ENCODE measurements at places on chromosomes 6 and 20.

DNA sequence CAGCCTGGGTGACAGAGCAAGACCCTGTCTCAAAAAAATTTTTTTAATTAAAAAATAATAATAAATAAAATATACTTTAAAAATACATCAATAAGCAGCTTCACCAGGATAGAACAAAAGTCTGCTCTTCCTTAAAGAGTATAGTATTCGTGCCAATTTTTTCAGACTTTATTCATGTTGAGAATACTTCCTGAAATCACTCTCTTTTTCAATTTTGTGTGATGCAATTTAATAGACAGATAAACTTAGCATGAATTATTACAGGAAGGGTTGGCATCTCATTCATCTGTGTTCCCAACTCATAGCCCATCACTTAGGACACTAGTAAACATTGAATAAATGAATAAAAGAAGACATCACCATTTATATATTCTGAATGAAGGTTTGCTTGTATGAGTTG is 52.4 kb downstream of the IPCEF1 start:
- no peak for DNase-seq

DNA sequence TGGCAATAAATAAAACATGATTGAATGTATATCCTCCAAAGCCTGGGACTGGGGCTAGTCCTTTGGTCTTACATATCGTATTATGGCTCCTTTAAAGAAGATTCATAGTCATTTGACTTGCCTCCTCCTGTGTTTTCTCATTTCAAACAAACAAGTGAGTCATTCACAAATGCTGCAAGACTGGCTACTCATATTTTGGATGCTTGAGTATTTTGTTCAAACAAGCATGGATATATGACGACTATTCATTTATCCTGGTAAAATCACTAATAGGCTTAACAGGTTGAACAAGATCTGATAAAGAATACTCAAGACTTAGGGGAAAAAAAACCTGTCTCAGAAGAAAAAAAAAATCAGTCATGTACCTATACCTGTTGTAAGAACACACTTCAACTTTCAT is 111.1 kb upstream of the CCDC28A start:
- no peak for DNase-seq

DNA sequence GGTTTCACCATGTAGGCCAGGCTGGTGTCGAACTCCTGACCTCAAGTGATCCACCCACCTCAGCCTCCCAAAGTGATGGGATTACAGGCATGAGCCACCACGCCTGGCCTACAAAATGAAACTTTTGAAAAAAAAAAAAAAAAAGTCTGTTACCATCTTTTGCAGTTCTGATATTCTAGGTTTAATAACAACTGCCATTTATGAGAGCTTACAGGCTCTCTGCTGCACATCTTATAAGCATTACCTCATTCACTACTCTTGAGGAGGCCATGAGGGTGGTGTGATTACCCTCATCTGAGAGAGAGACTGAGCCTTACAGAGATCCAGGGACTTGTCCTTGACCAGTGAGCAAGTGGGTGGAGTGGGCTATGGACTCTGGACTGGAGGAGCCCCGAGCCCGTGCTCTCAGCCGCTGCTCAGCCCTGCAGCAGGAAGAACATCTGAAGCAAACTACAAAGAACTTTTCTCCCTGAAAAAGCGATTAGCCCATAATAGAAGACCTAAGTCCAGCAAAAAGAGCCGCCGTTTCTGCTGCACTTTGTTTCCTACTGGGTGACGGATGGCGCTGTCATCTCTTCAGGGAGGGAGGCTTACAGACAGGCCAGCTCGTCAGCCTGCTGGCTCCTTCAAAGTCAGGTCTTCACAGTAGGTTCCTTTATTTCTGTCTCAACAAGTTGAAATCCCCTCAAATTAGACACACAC is 119.8 kb upstream of the AKAP12 start:
- no peak for DNase-seq

GRCh38 chr6:81666481-81666880 is 86.0 kb downstream of the TENT5A start:
- no peak for DNase-seq

GRCh38 chr6:119379809-119380208 is 30.2 kb upstream of the MAN1A1 start:
- DNase-seq = no peak

GRCh38 chr6:108568551-108569305 is 8.0 kb downstream of the FOXO3 start:
- no peak for DNase-seq

GRCh38 chr6:23754197-23754596 is 371.8 kb upstream of the NRSN1 start:
- no peak for DNase-seq

DNA sequence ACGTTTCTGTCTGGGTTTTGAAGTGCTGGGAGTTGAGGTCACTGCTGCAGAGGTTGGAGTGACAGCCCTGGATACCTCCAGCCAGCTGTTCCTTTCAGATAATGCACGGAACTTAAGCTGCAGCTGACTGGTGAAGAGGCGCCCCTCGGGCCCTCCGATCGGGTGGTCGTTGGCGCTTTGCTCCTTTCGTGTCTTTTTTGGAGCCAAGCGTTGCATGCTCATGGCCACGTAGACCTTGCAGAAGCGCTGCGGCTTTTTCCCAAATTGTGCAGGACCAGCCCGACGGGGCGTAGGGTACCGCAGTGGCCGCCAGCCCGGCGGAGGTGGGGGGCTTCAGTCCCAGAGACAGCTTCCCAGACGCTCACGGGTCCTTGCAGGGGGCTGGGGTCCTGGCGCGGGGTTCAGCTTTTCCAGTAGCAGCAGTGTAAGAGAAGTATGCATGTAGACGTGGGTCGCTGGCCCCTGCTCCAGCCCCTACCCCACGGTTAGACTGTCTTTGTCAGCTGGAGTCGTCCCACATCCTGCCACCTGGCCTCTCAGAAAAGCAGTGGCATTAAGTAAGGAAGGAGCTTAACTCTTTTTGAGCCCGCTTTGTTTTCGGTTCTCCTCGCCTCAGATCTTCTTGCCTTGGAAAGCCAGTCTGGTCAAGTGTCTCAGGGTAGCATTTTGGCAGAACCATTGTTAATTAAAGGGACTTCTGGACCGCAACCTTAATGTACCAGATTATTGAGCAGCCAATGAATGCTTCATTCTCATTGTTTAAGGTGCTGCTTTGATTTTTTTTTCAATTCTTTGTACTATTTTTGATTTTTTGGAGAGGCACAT is 838 bp downstream of the TNFAIP3 start:
- no peak for DNase-seq

DNA sequence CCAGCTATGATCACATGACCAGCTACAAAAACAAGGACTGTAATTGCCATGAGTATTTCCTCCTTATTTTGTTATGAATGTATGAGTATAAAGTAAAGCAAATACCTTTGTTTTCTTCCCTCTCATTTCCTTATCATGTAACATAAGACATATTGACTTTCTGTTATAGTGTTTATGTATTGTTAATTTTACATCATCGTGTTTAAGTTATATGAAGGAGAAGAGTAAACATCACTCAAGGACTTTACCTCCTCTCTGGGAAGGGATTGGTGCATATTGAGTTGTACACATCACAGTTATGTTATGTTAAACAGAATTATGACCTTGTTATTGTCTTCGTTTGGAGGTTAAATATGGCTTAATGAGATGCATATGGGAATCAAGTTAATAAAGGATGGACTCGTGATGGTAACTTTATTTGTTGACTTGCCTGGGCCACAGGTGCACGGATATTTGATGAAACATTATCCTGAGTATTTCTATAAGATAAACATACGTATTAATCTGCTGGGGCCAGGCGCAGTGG is 57.3 kb upstream of the CNKSR3 start:
- no peak for DNase-seq

GRCh38 chr6:125354649-125355048 is 52.9 kb upstream of the HDDC2 start:
- DNase-seq = no peak

DNA sequence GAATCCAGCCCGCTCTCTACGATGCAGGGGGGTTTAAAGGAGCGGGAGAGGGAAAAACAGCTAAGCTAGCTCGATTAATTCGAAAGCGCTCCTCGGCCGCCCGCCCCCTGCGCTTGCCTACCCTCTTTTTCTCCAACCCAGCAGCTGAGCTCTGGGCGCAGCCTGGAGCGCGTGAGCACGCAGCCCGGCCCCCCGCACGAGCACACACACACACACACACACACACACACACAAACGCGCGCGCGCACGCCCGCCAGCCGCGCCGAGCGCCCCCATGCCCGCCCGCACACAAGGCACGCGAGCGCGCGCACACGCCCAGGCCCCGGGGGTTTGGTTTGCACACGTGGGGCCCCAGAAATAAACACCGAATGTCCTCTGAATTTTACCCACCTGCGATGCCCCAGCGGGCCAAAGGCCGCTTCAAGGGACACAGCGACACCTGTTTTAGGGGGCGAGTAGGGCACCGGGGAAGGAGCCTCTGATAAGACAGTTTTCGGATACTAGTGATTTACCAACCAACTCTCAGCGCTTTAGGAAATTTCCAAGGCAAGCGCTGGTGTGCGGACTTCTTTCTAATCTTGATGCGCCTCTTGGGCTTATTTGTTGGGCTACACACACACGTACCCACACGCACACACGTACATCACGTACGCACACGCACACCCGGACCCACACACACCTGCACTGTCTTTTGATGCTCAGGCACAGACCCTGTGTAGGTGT is 802 bp upstream of the NRN1 start:
- peak; percentile 67 for DNase-seq

DNA sequence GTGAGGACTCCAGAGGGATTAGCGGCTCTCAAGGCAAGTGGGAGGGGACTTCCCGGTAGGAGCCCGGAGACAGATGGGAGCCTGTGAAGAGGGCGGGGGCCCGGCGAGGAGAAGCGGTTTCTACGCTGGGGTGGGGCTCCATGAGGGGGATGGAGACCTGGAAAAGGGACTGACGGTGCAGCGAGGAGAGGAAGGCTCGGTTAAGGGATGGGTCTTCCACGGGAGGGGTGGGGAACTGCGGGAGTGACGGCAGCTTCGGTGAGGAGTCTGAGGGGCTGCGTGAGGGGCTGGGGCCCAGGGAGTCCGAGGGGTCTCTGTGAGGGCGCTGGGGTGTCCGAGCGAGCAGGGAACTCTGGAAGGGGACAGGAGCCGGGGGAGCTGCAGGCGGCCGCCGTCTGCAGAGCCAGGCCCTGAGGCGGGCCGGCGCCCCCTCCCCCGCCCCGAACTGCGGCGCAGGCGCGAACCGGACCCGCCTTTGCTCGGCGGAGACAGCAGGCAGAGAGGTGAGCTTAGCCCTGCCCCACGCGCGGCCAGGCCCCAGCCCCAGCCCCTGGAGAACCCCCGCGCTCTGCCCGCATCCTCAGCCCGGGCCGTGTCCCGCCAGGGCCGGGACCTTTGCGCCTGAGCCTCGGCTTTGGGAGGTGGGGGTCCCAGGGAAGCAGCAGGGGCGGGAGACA is at the start of gene NRSN2:
TSS of gene NRSN2 (plus strand) at position 472 of the 677 bp plus-strand sequence. CDS start 2,533 bp downstream, outside the sequence.
- peak; percentile 77 for DNase-seq

- no peak for DNase-seq
Observed at GRCh38 chr6:158061361-158061708, 79.7 kb downstream of the SYNJ2 start.

GRCh38 chr6:158631678-158632537 is 12.6 kb downstream of the DYNLT1 start:
- peak; percentile 32 for DNase-seq

DNA sequence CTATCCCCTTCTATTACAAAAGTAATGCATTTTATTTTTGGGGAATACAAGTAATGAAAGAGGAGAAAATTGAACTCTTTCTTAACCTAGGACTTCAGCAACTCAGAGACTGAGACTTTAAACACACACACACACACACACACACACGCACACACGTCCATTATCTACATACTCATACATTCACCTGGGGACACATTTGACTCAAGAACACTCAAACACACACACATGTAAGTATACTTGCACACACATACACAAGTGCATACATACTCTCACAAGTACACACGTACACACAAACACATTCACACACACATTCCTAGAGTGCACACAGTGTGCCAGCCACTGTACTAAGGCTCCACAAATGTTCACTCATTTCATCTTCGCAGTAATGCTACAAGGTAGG is 2.1 kb upstream of the R3HDML start:
- DNase-seq = no peak

GRCh38 chr6:16496210-16496609 is 257.8 kb downstream of the GMPR start:
- no peak for DNase-seq

DNA sequence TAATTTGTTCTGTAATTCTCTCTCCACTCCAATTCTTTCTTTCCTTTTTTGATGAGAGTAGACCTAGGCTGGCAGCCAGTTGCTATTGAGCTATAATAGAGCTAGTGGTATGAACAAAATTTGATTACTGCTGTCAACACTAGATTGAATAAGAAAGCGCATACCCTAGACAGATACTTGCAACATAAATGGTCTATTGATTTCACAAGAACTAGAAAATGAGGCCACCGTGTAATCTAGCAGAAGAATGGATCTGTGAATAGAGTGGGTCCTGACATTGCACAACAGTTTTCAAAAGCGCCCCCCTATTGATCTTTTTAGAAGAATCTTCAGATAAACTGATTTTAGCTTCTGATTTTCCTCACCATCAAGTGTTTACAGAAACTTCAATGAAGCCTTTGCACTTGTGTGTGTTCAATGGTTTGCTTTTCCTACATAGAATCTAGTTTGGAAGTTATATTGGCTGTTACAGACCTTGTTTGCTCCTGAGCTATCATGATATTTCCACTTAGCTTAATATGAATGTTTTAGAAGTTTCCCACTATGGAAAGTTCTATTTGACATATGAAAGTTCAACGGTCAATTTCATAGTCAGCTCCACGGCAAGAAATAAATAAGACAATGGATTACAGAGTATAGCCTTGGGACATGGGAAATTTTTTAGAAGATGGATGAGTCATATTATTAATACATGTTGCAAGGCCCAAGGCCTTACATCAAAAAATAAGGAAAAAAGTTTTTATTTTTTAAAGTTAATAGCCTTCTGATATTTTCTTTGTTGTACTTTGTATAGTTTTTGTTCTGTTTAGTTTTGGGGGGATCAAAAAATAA is 55.6 kb downstream of the UTRN start:
- DNase-seq = no peak

Measured in fibroblast of skin of abdomen (primary cell).